A172 (cell line): ENCODE measurements at places on chromosomes 2 and 18. TPM values are rescaled to one million over a fixed set of nuclear protein-coding genes. Genes with fewer than 3 reads are reported as not detected.

PAPOLG gene
- 17.0 and 19.2 TPM in 2 replicates for total RNA-seq

CLEC4F gene
- not detected in 2 replicates for total RNA-seq

SERPINB2 gene
- total RNA-seq = not detected in 2 replicates

GRCh38 chr2:75710220-75710576 is 517 bp downstream of the GCFC2 start:
- no peak for DNase-seq

- DNase-seq = no peak
These were observed 62.2 kb downstream of the MAP3K19 start for GRCh38 chr2:134985061-134985460.
